Mesendoderm (in vitro differentiated cells): ENCODE measurements at places on chromosomes 2 and 18.

- DNase-seq: peak; percentile 59
These were observed 55.3 kb downstream of the HS1BP3 start for GRCh38 chr2:20595439-20596192.

GRCh38 chr18:70386582-70386981, 97.7 kb downstream of the SOCS6 start:
- no peak for DNase-seq

DNA sequence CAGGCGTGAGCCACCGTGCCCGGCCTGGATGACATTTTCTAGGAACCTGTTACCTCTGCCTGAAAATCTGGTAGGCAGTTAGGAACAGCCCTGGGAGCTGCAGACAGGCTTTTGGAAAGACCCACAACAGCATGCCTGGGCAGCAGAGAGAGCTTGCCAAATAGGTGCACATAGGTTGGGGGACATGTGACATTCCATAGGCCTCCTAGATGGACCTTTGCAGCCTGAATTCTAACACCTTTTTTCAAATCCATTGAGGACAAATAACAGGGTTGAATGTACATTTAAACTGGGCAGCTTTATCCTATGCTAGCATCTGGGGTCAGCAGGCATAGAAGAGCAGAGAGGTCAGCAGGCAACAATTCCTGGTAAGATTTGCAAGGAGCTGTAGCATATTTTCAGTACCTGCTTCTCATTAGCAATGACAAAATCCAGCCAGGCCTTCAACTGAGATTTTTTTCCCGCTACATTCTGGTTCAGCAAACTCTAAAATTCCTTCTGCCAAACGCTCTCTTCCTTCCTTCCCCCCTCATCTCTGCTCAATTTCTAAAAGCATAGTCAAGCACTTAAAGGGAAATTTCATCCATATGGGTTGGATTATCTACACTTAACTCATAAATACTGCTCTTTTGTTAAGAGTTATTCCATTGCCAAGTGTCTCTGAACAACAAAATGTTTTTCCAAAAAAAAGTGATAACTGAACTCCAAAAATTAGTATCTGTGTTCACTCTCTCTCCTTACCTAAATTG, 75.2 kb downstream of the SOWAHC start:
- DNase-seq: no peak

DNA sequence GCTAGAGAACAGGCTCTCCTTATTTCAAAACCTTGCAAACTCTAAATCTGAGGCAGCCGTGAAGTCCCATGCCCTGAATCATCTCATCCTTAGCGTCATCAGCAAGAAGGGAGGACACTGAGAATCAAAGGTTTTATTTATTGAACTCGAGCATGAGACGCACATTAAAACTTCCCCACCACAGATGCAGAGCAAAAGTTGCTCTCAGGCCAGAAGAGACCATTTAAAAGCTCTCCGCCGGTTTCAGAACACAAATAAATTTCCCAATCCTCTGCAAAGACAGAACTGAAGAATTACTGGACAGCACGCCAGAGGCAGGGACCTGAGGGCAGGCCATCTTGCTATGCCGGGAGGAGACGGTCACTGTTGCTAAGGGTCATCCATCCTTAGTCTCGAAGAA, 1.3 kb downstream of the AMMECR1L start:
- DNase-seq: no peak

- DNase-seq: no peak
These were observed 1.2 kb downstream of the CNOT11 start for GRCh38 chr2:101253703-101254450.

- DNase-seq: peak; percentile 53
These were observed 131.5 kb downstream of the ATP9B start for GRCh38 chr18:79200546-79201268.

DNA sequence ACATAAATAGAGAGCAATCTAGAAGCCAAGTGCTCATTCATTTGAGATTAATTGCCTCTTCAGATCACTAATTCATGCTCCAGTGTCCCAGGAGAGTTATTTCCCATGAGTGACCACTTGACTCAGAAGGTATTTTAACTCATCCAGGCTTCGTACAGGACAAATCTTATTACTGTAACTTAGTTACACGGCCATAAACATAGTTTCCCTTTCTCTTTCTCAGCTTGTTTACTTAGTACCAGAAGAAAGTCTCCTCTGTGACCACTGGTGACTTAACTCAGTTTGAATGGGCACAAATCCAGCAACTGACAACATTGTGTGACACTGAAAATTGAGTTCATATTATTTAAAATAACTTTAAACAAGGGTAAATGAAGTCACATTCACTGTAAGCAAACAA, 25.3 kb downstream of the MMADHC start:
- DNase-seq: peak; percentile 11

DNA sequence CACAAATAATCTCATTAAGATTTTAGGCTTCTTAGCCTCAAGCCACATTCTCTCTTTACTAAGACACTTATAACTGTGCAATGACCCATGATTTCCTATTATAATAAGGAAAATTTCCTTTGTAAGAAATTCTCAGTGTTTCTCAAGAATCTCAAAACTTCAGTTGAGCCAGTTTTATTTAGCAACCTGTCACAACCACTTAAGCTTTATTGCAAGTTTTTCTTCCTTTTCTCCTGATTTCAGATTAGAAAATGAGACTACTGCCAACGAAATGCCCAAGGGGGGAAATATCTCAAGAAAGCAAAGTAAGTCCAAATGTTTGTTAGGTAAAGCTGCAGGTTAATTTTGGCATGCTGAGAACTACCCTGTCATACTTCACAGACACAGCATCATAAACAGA, 178.5 kb downstream of the THADA start:
- no peak for DNase-seq

- no peak for DNase-seq
These were observed 99.6 kb upstream of the CERS6 start for GRCh38 chr2:168356477-168356835.

- no peak for DNase-seq
These were observed 23.7 kb upstream of the SLC35F6 start for GRCh38 chr2:26740346-26740745.

- no peak for DNase-seq
These were observed 66.2 kb downstream of the HNMT start for GRCh38 chr2:138030459-138030858.

GRCh38 chr2:182133195-182133891, 147.7 kb downstream of the PPP1R1C start:
- DNase-seq: no peak

- no peak for DNase-seq
These were observed 25.4 kb downstream of the TET3 start for GRCh38 chr2:74010087-74010541.

DNA sequence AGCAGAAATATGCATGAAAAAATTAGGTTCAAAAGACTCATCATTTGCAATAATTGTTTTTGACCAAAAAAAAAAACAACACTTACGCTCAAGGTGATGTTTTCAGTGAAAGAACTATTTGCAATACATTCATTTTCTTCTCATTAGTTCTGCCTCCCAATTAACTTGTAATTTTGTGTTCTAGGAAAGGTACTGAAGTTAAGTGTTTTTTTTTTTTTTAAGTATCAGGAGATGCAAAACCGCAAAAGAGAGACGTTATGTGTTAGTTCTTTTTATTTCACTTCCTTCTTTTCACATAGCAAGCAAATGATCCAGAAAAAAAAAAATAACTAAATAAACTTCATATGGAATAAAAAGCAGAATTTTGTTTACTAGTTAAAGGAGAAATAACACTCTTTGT, 735.2 kb upstream of the GCFC2 start:
- no peak for DNase-seq

DNA sequence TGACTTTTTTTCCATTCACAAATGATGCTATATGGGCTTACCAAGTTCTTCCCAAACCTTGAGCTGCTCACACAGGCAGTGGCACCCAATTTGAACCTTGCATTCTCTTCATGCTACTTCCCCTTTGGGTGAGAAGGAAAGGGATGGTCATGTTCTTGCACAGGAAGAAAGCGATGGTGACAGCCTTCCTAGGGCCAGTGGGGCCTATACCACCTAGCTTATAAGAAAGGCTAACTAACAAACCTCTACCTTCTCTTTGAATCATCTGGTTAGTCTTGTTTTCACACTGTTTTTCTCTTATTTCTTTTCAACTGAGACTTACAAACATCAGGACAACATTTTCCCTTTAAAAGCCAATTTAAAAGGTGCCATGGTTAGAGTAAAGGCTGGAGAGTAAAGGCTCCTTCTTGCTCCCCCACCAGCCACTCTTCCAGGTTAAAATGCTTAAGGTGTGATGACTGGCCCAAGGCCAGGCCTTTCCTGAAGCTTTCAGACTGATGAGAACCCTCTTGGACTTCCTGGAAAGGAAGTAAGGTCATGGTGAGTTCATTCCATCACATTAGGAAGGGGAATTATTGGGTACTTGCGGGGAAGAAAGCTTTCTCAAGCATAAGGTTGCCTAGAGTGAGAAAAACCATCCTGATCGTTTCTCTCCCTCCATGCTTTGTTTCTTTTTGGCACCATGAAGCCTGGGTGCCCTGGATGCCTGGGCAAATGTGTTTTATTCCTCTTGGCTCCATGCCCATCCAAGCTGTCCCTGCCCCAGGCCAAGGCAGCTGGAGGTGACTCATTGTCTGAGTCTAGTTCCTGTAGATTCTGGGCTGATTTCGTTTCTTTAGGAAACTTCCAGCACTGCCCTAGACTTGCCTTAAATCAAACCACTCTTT, 41.4 kb upstream of the ITGB6 start:
- no peak for DNase-seq

GRCh38 chr18:75316826-75317225, 106.2 kb downstream of the TSHZ1 start:
- no peak for DNase-seq

DNA sequence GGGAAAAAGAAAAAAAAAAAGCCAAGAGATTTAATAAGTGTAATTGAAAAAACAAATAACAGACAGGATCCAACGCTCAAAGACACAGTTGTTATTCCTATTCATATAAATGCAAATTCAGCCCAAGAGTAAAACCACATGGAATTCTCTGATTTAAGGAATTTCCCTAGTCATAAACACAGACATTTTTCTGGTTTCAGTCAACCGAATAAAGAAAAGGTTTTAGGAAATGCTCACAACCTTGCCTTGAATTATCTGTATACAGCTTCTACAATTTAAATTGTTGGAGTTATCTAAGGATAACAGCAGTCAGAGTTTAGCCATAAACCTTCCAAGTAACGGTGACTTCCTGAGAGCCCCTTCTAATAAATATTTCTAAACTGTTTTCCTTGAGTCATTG, 122.7 kb downstream of the VWC2L start:
- DNase-seq: no peak

DNA sequence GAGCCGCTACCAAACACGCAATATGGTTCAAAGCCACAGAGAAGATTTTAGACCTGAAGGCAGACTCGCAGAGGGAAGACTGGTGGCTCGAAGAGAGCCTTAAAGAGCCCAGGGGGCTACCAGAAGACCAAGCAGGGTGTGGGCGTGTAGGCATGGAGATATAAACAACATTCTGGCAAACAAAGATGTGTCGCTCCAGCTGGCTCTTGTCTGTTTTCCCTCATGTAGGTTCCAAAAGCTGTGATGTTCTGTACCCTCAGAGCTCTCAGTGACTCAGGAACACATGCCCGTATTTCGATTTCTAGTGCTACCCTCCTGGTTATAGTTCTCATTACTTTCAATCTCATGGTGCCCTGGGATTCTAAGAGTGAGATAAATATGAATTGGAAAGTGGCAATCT, 44.5 kb downstream of the DOCK10 start:
- DNase-seq: peak; percentile 22

DNA sequence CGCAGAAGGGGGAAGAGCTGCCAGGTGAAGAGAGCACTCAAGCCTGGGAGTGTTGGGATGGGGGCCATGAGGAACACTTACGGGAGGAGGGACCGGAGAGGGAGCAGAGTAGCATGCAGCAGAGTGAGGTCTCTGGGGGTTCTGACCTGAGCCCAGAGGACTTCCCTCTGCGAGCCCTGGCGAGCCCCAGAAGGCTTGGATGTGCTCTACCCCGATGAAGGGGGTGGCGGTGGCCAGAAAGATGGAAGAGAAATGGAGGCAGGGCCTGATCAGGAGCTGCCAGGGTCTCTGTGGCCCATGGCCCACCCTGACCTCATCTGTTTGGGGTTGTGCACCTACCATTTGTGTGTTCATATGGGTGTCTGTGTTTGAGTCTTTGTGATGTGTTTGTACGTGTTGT, 42.0 kb downstream of the CROCC2 start:
- no peak for DNase-seq

- no peak for DNase-seq
These were observed 216.0 kb downstream of the MYO3B start for GRCh38 chr2:170393861-170394498.

DNA sequence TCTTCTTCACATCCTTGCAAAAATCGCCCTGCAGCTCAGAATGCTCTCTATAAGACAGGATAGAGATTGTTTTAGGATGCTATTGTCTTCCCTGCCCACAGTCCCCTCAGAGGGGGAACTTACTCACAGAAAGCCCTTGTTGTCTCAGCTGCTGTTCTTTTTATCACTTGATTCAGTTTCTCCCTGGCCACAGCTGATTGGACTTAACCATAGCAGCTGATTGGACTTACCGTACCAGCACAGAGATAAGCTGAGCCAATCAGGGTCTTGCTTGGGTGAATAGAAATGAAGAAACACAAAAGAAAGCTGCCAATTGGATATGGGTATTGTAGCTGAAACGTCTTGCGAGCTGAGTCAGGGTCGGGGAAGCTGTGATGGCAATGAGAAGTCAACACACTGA, 194.2 kb upstream of the MEX3C start:
- DNase-seq: no peak

DNA sequence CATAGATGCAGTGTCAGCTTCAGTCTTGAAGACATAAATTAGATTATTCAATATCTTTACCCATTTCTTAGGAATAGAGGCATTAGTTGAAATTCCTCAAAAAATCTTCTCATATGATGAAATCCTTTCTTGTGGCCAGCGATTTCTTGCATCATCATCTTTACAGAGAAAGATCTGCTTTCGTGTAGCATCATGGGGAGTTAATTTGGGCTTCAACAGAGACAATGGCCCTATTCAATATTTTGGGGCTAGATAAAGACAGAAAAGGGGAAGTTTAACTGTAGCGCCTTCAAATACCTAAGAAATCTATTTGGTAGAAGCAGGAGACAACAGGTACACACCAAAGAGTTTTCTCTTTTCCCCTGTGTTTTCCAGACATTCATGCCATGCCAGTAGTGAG, 73.8 kb downstream of the TGFA start:
- DNase-seq: no peak

DNA sequence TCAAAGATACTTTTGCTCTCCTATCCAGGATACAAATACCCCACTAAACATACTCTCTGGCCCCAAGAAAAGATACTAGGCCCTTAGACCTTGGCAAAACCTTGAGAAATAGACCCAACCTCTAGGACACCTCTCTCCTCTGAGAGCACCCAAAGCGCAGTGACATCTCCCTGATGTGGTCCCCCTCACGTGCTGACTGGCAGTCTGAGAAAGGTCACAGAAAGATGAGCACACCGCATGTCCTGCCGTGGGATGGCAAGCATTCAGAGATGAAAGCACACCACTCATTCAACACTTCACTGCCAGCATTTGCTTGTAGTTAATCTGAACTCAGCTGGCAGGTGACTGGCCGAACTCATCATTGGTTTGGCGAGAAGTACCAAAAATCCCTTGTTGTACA, 6.1 kb upstream of the TBC1D8 start:
- DNase-seq: no peak

- peak; percentile 49 for DNase-seq
These were observed 218.0 kb upstream of the COPS8 start for GRCh38 chr2:236867441-236868260.

- no peak for DNase-seq
These were observed 334.0 kb upstream of the GCFC2 start for GRCh38 chr2:76044701-76045100.
